ENCODE measurements at places on chromosomes 11 and 22. TPM values are rescaled to one million over a fixed set of nuclear protein-coding genes. Genes with fewer than 3 reads are reported as not detected.

DNA sequence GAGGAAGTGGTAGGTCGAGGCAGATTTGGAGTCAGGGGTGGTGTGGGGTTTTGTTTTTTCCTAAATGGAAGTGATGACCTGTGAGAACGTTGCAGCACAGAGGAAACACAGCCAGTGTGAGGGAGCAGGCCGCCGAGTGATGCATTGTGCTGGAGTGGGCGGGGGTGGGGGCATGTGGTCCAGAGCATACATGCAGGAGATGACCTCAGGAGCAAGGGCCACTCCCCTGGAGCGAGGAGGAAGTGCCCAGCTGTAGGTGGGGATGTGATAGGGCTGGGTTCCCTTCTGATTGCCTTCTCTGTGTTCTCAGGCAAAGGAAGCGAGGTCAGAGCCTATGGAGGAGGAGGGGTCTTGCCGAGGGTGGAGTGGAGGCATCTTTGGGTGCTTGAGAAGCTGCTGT lies 81.4 kb downstream of the PPP6R3 start:
- DNase-seq = no peak

PRR33 gene
- total RNA-seq = not detected

DNA sequence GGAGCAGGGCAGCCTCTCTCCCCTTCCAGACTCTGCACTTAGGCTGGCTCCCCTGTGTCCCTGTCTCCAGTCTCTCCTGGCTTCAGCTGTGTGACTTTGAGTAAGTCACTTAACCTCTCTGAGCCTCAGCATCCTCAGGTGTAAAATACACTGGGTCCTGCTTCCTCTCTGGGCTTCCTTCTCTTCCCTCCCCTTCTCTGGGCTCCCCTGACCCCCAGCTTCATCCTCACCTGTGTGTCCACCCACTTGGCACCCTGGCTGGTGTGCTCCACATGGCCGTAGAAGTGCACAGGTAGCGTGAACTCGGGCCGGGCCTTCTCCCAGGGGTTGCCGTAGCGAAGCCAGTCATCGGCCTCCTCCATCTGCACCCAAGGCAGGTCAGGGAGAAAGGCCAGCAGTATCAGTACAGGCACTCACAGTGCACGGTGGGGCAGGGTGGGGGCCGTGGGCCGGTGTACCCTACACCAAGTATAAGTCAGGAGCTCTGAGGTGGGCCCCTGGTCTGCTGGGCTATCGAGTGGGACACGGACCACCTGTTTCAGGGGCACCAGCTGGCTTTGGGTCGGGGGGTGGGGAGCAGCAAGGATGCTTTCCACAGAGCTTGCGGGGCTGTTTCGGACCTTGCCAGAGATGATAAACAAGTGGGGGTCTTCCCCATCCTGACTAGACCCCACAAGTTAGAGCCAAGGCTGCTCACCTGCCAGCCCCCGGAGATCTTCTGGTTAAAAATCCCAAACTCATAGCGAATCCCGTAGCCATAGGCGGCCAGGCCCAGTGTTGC lies 2.0 kb downstream of the PYGM start:
- DNase-seq = peak; percentile 41

- DNase-seq = no peak
Measured at GRCh38 chr11:72122607-72123006, 10.1 kb upstream of the ANAPC15 start.

- no peak for DNase-seq
Measured at GRCh38 chr22:45704648-45705047, 33.0 kb downstream of the ATXN10 start.

PKNOX2 gene
- not detected for total RNA-seq

DNA sequence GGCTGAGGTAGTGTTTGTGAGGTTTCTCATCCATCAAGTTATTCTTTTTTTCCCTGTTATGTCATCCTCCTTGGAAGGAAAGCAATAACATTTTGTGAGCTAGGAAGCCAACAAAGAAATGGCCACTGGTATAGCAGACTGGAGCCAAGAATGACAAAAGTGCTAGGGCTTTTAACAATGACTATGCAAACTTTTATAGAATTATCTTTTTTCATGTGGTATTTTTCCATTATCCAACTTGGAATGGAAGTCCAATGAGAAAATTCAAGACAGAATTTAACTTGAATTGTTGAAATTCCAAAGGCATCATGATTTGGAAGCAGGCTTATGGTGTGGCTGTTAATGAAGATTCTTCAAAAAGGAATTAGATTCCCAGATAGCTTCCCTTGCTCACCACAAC lies 216.4 kb upstream of the PDGFD start:
- no peak for DNase-seq

POLR2F gene
- total RNA-seq = 148 TPM

DNA sequence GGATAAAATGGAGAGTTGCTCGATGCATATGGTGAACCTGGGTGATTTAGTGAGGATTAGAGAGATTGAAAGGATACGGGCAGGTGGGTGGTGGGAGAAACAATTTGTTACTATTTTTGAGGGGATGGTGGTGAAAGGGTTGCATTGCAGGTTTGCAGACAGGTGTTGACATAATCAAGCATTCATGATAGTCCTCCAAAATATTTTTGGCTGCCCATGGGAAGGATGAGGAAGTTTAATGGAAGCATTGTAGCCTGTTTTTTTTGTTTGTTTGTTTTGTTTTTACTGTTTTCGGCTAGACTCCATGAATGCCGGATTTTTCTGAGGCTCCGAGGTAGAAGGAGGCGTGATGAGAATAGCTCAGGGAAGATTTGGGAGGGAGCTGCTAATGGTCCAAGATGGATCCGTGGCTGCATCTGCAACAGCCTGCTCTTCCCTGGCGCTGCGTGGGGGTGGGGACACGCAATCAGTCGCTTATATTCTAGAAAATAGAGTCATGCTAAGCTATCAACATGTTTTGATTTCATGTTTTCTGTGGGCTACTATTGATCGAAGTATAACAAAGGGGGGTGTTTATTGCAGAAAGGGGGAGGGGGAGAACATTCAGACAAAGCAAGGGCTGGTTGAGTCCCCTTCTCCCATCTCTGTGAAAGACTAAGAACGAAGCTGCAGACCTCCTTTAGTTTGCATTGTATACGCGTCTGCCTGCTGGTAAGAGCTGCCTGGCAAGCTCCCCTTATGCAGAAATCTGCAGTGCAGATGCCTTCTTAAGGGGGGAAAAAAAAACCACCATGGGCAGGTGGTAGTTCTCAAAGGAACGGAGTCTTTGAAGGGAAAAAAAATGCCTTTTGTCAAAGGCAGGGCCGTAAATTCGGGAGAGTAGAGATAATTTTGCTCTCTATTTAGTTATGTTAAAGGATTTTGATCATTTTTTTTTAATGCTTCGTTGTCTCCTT lies 1.0 kb downstream of the RTN3 start:
- peak; percentile 3 for DNase-seq

DNA sequence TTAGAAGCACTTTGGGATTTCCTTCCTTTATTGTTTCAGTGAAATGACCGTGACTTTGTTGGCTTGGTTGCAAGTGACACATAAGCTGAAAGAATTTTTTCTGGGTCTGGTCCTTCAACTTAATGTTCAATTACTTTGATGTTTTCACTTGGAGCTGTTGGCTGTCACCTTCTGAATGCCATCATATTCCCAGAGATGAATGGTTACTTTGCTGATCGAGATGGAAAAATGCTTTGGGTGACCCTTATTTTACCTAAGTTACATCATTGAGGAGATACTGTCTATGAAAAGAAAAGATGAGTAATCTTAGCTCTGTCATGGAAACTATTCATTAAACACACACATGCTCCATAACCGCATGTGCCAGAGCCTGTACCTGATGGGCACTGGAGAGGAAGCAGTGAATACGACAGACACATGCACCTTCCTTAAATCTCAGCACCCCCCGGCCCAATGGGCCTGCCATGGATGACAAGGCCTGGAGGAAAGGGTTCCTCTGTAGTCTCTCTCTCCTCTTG lies 76.9 kb downstream of the TENM4 start:
- DNase-seq = no peak
